ENCODE measurements at places on chromosomes 5 and 9.

GRCh38 chr9:74117731-74118130, 379.4 kb upstream of the RORB start:
- DNase-seq = no peak

GRCh38 chr5:127856292-127856691, 153.1 kb downstream of the CCDC192 start:
- no peak for DNase-seq

DNA sequence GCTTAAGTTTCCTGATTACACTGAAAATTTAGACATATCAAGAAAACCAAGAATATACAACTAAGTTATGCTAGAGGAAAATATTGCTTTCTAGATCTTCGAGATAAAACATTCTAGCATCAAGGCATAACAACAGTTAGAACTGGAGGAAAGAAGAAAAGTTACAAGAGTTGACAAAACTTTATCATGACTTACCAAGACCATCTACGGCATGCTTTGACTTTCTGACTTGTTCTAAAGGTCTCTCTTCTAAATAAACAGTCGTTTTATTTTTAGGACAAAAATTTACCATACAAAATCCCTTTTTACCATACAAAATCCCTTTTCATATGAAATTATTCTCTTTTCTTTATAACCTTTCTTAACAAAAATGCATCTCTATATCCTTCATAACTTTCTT, 1110.1 kb upstream of the CDH10 start:
- no peak for DNase-seq

- DNase-seq = no peak
These were observed 13.1 kb downstream of the PROP1 start for GRCh38 chr5:177982956-177983355.

DNA sequence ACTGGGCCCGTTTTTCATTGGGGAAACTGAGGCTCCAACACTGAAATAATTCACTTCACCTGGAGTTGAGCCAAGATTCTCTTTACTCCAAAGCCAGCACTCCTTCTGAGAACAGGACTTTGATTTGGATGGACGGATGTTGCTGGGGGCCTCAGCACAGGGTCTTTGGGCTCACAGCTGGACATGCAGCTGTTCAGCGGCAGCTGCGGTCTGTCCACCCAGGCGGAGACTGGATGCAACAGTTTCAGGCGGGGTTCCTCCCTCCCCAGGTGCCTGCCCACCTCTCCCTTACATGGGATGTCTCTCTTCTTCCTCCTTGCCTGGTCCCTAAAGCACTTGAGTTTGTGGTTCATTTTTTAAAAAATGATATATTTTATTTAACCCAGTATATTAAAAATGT, 219.0 kb upstream of the IRX4 start:
- DNase-seq = no peak

- DNase-seq = no peak
These were observed 118.7 kb downstream of the DIRAS2 start for GRCh38 chr9:90523958-90524357.

- DNase-seq = no peak
These were observed 7.6 kb downstream of the ENC1 start for GRCh38 chr5:74632947-74633356.

DNA sequence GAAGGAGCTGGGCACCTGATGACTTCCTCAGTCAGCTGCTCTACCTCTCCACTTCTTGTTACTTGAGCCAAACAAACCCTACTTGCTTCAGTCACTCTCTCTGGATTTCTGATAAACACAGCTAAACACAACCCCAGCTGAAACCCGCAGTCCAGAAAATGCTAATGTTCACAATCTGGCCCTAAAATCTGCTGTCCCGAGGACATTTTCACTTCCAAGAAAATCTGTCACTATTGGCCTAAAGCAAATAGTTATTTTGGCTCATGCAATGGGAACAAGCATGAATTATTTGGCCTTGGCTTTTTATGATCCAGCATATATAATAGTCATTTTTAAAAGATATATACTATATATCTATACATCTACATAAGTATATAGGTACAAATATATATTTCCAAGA, 19.1 kb downstream of the FAM81B start:
- no peak for DNase-seq

DNA sequence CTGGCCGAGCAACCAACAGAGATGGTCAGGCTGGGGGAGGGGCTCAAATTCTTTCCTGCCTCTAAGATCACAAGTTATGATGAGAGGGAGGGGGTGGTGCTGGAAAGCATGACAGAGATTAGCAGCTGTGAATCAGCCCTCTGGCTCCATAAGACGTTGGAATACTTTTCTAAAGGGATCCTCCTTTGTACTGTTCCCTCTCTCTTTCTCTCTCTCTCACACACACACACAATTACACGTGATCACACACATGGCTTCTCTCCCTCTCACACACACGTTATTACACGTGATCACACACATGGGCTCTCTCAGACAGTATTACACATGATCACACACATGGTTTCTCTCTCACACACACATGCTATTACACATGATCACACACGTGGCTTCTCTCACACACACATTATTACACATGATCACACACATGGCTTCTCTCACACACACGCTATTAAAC, at the start of gene SLC45A2:
TSS of gene SLC45A2 (minus strand) at position 23 of the 454 bp plus-strand sequence. CDS start 110 bp downstream, outside the sequence.
- DNase-seq = no peak

DNA sequence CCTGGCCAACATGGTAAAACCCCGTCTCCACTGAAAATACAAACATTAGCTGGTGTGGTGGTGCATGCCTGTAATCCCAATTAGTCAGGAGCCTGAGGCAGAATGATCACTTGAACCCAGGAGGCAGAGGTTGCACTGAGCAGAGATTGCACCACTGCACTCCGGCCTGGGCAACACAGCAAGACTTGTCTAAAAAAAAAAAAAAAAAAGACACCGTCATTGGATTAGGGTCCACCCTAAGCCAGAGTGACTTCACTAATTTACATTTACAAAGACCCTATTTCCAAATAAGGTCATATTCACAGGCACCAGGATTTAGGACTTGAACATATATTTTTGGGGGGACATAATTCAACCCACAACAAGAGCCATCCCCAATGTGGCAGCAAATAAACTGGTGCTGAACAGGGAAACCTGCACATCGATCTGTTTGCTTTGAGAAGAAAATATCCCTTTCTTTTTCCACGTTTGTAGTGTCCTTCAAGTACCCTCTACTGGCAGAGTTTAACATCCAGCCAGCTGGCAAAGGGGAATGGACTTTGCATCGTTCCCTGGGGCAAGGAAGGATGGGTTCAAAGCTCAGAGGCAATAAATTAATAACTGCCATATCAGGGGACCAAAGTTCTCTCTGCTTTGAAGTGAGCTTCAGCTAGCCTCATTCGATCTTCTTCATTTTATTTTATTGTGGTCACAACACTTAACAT, 3.7 kb upstream of the DNAJC25 start:
- no peak for DNase-seq

DNA sequence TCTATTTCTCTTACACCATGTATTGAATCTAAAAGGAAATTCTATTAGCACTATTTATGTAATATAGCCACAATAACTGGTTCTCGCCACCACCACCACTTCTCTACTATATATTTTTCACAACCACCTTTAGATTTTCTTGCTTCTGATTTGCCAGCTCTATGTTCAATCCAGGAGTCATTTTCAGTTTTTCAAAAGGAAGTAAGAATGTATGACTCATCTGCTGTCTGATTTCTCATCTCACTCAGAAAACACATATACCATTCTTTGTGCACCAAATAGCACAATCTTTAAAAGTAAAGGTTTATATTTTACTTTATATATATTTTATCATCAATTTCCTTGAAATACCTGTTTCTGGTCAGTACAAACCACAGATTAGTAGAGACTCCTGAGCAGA, 1127.5 kb downstream of the TAF11L14 start:
- no peak for DNase-seq

- DNase-seq = no peak
These were observed 98.8 kb upstream of the BASP1 start for GRCh38 chr5:17118631-17119030.

GRCh38 chr9:76703270-76703669, 61.0 kb upstream of the PCA3 start:
- no peak for DNase-seq

DNA sequence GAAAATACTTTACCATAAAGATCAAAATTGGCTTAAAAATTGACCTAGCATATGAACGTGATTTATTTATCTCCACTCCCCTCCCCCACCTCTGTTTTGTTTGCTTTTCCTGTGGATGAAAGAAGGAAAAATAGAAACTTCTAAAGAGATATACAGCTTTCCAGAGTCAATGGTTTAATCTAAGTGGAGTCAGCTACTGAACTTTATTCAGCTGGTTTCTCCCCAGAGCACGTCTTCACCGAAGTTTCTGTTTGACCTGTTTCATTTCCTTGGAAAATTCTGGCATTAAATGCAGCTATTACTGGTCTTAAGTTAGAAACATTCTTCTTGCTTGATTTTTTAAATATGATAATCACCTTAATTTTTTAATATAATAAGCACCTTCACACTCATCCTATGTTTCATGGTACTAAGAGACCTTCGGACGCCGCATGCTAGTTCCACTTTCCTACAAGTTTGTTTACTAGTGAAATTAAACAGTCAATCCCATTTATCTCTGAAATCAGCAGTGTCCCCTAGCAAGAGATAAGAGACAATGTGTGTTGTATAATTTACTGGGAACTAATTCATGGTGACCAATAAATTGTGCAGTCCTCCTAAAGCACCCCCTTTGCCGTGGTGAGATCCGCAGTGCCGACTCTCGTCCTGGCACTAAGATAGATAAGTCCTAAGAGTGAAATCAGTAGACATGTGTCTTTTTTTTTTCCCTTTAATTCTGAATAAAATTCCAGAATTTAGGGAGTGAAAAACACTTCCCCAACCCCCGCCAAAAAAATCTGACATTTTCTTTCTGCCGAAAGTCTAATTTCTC, 89.9 kb downstream of the ARL15 start:
- DNase-seq = no peak

DNA sequence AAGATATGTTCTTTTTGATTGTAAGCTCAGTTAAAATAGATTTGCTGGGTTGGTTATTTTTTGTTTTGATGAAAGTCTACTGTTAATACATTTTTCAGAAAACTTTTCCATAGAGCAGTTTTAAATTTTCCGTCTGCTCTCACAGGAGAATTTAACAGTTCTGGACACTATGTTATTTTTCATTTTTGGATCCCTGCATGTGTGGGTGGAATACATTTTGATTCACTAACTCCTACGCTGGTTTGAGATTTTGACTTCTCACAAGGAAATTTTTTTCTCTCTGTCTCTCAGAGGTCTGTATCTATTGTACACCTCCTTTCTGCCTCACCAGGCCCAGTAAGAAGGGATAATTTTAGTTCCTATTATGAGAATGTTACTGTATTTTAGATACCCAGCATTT, 502.4 kb downstream of the CDH10 start:
- DNase-seq = no peak

- DNase-seq = no peak
These were observed 170.0 kb downstream of the AUH start for GRCh38 chr9:91191411-91192380.

- no peak for DNase-seq
These were observed 176.5 kb upstream of the CTNND2 start for GRCh38 chr5:12080761-12081160.

All from stimulated activated CD4-positive, alpha-beta T cell treated with anti-CD3 and anti-CD28 coated beads, Interleukin-4, amount 100 ng/mL, for 4 hours (primary cell).